Ecto neural progenitor cell (in vitro differentiated cells): ENCODE measurements at places on chromosomes 1 and 21.

DNA sequence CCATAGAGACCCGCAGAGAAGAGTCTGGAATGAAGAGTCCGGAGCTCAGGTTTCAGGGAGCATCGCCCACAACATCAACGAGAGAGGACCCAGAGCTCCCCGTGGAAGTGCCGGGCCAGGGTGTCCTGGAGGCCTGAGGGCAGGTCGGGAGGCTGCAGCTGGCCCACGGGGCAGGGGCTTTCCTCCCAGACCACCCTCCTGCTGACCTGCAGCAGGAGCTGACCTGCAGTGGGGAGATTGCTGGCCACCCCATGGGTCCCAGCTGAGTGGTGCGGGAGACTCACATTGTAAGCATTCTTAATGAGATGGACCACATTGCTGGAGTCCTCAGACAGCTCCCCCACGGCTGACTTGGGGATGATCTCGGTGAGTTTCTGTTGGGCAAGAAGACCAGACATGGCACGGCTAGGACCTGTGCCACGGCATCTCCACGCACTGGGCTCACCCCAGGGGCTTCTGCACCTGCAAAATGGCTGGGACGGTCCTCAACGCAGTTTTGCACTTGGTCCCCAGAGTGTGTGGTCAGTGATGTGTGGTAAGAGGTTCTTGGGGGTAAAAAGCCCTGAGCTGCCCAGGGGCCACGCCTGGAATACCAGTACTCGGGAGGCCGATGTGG lies 21.3 kb upstream of the PTTG1IP start:
- no peak for DNase-seq

DNA sequence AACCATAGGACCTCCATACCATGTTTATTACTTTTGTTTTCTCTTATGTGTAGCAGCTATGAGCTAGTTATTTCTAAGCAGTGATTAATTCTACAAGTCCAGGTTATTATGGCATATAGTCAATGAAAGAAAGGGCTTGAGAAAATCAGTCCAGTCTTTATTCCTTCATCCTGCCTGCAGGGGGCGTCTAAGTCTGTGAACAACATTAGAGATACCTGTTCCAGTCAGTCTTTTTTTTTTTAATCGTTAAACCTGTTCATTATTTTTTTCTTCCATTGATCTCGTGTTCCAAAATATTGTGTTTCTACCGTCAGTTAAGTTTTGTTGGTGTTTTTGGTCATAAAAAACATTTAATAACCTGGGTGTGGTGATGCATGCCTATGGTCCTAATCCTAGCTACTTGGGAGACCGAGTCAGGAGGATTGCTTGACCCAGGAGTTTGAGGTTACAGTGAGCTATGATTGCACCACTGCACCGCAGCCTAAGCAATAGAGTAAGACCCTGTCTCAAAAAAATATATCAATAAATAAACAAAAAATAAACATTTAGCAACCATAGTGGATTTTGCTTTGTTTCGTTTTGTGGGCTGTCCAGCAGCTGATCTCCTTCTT lies 29.4 kb upstream of the CD2 start:
- DNase-seq = no peak

GRCh38 chr1:230355128-230355527 lies 71.0 kb downstream of the PGBD5 start:
- no peak for DNase-seq

- DNase-seq = peak; percentile 44
Observed at GRCh38 chr1:9244501-9245229, 10.1 kb downstream of the H6PD start.

GRCh38 chr1:235888119-235888643 lies 21.5 kb upstream of the LYST start:
- DNase-seq = no peak

DNA sequence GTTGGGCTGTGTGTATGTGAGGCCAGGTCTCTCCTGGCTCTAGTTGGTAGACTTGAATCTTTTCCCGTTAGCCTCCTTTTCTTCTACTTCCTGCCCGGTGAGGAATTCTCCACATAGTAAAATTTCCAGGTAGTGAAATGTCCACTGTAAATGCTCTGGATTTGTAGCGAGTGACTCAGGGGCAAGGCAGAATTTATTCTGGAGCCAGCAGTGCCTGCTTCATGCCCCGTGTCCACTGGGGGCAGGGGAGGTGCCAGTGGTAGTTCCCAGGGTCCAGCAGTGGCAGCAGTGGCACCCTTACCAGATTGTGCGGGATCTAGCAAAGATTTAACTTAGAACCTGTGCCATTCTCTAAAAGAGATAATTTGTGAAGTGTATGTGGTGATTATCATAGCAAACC lies 74.5 kb upstream of the USP24 start:
- no peak for DNase-seq
